ENCODE measurements at places on chromosomes 6 and 20.

DNA sequence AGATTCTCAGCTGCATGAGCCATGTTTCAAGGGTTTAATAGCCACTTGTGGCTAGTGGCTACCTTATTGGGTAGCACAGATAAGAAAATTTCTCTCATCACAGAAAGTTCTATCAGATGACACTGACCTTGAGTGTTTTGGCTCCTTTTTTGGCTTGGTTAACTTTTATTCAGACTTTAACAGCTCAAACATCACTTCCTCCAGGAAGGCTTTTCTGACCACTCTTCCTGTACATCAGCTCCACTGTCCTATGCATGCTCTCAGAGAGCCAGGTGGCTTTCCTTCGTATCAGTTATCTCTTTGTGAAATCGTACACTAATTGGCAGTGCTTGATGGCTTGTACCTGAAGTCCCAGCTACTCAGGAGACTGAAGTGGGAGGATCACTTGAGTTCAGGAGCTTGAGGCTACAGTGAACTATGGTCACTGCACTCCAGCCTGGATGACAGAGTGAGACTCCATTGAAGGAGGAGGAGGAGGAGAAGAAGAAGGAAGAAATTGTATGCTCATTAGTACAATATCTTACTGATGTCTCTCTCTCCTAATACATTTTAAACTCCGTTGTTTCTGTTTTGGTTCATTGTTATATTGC is 10.7 kb downstream of the MAFB start:
- DNase-seq: no peak

DNA sequence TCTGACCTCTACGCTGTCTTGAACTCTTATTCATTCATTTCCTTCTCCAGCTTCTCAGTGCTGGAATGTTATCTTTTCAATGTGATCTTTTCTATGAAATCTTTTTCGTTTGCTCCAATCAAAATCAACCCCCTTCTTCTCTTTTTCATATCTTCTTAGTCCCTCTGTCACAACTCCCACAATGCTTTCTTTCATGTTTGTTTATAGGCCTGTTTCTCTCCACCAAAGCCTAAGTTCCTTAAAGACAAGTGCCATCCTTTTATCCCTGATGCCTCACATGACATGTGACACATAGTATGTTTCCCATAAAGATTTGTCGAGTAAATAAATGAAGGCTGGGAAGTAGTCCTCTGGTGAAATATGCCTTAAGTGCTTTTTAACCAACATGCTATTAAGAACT is 38.1 kb downstream of the CRYBG1 start:
- DNase-seq: no peak

- DNase-seq: no peak
These were observed 42.9 kb upstream of the FABP7 start for GRCh38 chr6:122736616-122737015.

GRCh38 chr6:11814106-11814505 is 35.5 kb upstream of the ADTRP start:
- DNase-seq: no peak

GRCh38 chr20:11716945-11717248 is 200.8 kb upstream of the BTBD3 start:
- DNase-seq: no peak

- DNase-seq: no peak
These were observed 39.8 kb upstream of the CDH22 start for GRCh38 chr20:46347841-46348803.

DNA sequence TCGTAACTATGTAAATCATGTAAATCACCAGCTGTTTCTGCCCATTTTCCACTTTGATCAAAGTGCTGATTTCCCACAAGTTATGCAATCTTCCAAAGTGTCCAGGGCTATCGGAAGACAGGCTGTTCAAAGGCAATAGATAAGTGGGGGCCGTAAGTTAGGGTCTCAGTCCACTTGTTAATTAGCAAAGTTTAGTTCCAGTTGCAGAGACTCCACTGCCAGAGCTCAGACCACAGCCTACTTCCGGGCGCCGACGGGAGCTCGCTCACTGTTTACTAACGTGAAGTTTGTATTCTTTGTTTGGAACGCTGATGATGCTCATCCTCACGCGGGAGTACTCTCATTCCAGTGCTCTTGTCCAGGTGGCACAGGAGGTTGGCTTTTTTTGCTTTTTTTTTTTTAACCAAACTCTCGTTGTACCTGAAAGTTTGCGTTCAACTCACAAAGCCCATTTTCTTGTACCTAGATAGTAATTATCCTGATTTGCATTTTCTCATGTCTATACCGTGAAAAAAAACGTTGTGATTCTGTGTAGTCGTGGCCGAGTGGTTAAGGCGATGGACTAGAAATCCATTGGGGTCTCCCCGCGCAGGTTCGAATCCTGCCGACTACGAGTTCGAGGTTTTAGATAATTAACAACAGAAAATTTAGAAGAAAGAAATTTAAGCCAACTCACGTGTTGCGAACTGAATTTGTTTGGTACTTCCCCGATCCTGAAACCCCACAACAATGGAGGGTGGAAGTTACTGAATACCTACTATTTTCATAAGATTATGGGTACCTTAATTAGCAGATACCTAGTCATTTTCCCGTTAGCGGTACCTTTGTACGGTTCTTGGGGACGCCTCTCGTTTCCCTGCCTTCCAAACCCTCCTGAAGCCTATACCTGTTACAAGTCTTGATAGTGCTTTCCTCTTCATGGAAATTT is 29.9 kb upstream of the ZNF184 start:
- peak; percentile 64 for DNase-seq

- DNase-seq: no peak
These were observed 71.0 kb upstream of the MRAP2 start for GRCh38 chr6:83962582-83962981.

DNA sequence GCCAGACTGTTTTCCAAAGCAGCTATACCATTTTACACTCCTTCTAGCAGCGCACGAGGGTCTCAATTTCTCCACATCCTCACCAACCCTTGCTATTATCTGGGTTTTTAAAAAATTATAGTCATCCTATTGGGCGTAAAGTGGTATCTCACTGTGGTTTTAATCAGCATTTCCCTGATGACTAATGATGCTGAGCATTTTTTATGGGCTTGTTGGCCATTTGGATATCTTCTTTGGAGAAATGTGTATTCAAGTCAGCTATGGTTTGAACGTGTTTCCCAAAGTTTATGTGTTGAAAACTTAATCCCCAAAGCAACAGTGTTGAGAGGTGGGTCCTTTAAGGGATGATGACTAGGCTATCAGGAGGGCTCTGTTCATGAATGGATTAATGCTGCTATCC is 6.7 kb downstream of the MCUR1 start:
- no peak for DNase-seq

DNA sequence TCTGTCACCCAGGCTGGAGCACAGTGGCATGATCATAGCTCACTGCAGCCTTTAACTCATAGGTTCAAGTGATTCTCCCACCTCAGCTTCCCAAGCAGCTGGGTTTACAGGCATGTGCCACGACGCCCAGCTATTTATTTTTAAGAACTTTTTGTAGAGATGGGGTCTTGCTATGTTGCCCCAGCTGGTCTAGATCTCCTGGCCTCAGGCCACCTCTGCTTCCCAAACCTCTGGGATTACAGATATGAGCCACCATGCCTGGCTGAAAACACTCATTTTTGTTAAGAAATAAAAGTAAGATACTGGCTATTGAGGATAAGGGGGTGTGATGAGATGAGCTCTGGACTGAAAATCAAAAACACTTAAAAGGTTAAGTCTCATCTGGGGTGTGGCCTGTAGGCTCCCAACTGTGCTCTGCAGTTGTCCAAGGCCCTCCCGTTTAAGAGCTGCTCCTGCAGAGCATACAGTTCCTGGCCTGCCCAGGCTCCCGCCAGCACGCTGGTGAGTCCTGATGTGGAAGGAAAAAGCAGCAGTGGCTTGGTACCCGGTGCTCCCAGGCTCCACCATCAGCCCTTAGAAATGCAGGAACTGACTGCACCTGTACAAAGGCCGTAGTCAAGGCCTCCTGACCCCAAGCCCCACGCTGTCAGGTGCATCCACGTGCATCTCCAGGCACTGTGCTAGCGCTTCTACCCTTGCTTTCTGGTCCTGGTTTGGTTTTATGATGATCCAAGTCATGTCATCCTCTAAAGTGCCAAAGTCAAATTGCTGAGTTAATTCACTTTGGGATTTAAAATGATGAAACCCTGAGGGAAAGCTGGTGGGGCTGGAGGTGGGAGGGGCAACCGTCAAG is 111.5 kb downstream of the TMEM242 start:
- no peak for DNase-seq

DNA sequence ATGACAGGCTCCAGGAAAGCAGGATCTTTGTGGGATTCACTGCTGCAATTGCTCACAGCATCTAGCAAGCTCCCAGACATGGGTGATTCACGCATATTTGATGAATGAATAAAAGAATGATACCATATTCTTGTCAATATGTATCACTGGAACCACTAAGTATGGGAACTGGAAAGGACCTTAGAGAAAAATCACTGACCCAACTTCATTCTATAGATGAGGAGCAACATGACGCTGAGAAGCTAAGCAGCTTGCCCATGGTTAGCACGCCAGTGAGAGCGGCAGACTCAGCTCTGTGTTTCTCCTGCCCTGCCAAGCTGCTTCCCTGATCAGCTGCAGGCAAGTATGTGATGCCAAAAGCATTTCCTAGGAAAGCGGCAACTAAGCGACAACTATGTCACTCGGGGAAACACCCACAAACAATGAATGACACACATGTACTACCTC is 66.8 kb downstream of the PPP1R3G start:
- DNase-seq: no peak

DNA sequence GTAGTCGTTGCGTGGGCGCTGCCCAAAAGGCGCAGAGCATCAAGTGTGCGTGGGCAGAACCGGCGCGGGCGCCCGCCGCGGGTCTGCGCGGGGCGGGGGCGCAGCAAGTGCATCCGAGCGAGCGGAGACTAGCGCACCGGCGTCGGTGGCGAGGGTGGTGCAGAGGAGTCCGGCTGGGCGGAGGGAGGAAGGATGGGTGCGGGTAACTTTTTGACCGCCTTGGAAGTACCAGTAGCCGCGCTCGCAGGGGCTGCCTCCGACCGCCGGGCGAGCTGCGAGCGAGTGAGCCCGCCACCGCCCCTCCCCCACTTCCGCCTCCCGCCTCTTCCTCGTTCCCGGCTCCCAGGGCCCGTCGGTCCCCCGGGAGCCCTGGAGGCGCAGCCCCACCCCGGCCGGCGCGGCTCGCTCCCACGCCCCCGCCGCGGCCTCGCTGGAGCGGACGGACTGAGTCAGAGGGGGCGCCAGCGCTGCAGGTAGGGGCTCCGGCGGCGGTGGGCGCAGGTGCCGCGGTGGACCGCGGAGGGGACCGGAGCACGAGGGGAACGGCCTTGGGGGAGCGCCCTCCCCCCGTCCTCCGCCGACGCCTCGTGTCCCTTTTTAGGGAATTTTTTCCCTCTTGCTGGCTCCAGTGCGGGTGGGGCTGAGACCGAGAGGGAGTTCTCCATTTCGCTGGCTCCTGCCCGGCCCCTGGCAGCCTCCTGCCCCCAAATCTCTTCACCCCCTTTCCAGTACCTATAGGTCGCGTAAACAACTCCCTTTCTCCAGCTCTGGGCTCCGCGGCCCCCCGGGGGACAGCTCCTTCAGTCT is 1.6 kb upstream of the DBNDD2 start:
- DNase-seq: peak; percentile 38

DNA sequence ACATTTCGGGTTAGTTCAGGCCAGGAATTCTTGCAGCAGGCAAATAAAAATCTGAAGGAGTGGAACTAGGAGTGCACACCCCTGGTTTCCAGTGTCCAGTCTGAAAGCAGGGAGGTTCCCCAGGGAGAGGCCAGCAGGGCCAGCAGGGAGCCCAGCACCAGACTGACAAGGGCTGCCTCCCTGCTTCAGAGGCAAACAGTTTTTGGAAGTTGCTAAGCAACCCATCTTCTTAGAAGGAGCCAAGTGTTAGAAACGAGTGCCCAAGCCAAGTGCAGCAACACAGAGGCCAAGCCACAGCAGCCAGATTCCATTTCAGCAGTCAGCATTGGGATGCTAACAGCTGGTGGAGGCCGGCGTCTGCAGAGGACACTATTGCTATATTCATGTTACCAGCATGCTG is 179.1 kb downstream of the SYNDIG1 start:
- no peak for DNase-seq

DNA sequence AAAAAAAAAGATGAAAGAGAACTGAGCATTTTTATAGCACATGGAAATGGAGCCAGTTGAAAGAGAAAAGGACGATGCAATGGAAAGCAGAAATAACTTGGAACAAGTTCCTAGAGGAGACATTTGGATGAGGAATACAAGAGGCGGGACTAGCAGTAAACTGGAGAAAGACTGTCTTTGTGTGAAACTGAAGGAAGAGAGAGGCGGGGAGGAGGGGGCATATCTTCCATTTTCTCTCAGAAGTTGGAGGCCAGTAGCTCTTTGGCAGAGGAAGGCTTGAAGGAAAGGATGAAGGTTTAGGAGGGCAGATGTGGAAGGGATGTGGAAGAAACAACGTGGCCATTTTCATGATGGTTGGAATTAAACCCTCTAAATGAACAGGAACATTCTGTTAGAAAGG is 33.0 kb upstream of the ADGRF1 start:
- DNase-seq: no peak

- no peak for DNase-seq
These were observed 2.8 kb upstream of the HTR1B start for GRCh38 chr6:77466055-77466450.

GRCh38 chr6:159399751-159400221 is 230.6 kb downstream of the FNDC1 start:
- no peak for DNase-seq

GRCh38 chr6:149212206-149212605 is 105.3 kb upstream of the TAB2 start:
- no peak for DNase-seq

- no peak for DNase-seq
These were observed 53.5 kb upstream of the SLC2A12 start for GRCh38 chr6:134105940-134106339.

- no peak for DNase-seq
These were observed 13.0 kb upstream of the HLA-DQB1 start for GRCh38 chr6:32679492-32679891.

DNA sequence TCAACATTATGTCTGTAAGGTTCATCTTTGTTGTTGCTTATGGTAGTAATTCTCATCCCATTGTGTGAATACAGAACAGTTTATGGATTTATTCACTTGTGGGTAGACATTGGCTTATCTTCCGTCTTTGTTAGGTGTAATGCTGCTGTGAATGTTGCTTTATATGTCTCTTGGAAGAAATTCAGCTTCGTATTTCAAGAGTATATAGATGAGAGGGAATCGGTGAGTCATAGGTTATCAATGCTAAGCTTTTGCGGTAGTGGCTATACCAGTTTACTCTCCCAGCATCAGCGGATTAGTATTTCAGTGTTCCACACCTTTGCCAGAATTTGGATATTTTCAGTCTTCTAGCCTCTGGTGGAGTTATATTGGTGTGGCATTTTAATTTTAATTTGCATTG is 77.8 kb downstream of the ZFAND3 start:
- no peak for DNase-seq
